ENCODE measurements at places on chromosomes 7 and 10. TPM values are rescaled to one million over a fixed set of nuclear protein-coding genes. Genes with fewer than 3 reads are reported as not detected.

DNA sequence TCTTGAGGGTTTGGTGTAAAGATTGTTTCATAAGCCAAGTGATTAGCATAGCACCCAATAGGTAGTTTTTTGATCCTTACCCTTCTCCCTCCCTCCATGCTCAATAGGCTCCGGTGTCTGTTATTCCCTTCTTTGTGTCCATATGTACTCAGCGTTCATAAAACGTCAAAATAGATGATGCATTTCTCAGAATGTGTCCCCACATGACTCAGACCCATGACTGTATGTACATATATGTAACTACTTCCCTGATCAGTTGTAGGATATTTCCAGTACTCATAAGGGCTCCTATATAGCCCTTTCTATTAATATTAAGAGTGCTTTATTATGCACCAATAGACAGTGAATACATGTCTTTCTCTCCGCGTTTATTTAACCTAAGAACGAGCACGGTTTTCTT lies 466.9 kb downstream of the KIF20B start:
- no peak for DNase-seq

GRCh38 chr7:491292-491957 lies 28.2 kb downstream of the PDGFA start:
- no peak for DNase-seq

GRCh38 chr10:112442063-112442462 lies 4.7 kb downstream of the ZDHHC6 start:
- DNase-seq, result no peak

DNA sequence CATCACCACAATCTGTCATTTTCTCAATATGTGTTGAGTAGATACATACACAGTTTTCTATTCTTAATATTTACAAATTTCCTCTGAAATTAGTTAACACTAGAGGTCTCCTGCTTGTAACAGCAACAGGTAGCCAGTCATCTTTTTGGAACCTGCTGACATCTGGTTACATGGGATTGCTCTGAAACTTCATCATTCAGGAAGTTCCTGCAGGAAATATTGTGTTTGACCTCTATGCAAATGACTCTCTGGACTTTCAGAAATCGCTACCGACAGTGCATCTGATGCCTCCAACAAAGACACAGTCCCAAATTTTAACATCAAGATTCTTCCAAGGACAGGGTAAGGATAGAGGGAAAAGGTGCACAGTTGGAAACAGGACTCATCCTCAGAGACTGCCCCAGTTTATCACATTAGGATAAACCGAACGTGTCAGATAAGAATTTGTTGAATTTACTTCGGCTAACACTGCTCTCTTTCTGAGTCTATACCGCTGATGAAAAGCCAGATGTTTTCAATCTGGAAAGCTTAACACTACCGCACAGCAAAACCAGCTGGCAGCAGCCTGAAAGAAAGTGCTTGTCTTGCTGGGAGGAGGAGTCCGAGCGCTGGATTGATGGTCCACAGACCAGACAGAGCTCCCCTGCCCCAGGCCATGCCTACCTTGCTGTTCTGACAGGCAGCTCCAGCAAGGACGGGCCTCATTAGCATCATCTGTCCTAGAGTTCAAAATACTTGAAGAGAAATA lies 633.4 kb downstream of the PARD3 start:
- DNase-seq, result no peak

The CC2D2B gene
- 3.9 TPM for total RNA-seq

Measured in ascending aorta (tissue), 2 donors.